Activated CD4-positive, alpha-beta T cell treated with anti-CD3 and anti-CD28 coated beads, Interleukin-2, amount 50 U/mL, for 48 hours (primary cell): ENCODE measurements at places on chromosomes 3 and 15.

DNA sequence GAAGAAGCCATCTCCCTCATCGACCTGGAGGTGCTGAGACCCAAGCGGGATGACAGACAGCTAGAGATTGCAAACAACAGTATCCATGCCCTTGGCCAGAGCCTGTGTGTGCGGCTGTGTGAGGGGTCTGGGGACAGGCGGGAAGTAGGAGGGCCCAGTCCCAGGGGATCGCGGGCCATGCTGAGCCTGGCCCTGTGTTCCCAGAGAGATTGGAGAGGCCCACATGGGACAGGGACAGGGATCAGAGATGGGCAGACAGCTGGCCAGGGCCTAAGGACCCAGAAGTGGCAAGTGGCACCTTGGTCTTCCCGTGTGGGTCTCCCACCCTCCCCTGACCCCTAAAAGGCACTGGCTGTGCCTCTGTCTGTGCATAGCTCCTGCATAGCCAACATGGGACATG lies 10.9 kb upstream of the RHO start:
- no peak for DNase-seq

DNA sequence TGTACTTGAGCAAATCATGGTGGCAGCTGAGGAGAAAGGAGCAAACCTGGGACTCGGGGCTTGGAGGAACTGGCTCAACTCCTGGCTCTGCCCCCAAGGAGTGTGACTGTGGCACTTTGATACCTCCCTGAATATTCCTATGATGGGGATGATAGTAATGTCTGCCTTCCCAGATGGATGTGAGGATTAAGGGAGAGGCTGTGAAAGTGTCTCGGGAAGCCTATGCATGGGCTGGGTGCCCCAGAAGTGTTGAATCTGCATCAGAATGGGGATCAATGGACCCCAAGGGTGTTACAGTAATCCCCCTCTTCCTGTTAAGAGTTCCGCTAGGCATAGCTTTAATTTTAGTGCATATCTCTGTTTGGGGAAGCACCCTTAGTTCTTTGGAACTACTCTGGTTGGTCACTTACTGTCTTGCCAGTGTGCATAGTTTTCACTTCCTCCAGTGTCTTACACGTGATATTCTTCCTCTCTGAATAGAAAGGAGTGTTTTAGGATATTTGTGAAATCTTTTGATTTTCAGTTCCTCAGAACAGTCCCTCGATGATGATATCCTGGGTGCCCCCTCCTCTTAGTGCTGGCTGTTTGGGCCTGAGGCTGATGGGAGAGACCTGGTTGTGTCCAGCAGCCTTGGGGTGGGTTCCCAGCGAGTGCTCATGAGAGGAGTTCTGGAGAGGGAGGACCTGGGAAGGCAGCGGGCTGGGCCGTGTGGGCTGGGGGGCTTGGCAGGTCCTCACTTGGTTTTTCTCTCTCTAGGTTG lies 97.5 kb downstream of the CHDH start:
- no peak for DNase-seq

- no peak for DNase-seq
These were observed 6.2 kb downstream of the ALPK3 start for GRCh38 chr15:84823282-84823878.

GRCh38 chr15:39488516-39488915 lies 92.4 kb upstream of the THBS1 start:
- no peak for DNase-seq

DNA sequence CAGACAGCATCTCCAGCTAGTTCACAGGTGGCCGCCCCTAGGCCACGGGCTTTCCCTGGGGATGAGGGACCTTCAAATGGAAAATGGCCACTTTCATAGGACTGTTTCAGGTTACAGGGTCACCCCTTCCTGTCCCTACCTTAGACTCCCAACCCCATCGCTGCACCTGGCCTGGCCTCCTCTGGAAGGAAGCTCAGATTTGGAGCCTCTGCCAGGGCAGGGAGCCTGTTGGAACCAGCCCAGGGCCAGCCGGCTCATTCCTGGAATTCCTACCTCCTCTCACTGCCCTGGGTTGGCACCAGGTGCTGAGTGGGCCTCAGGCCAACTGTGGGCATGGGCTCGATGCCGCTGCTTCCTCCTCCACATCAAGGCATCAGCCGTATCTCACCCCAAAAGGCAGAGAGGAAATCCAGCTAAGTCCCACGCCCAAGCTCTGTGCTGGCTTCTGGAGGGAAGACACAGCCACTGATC lies 42.2 kb downstream of the KLHL25 start:
- no peak for DNase-seq

GRCh38 chr3:39095778-39096177 lies 11.6 kb downstream of the GORASP1 start:
- DNase-seq: no peak

DNA sequence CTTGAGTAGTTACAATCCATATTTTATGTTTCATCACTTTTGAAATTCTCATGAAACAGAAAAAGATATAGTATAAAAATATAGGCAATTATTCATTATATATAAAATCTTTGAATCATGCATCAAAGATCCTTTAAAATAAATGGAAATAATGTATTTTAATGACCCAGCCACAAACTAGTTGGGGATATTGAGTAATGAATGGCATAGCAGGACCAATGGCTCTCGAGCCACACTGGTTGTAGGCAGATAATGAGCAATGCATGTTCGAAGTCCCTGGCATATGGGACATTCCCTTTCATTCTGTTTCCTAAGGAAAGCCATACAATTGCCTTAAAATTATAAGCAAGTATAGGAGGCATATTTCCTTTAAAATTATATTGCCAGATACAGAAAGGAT lies 107.4 kb upstream of the IL12A start:
- DNase-seq: no peak

DNA sequence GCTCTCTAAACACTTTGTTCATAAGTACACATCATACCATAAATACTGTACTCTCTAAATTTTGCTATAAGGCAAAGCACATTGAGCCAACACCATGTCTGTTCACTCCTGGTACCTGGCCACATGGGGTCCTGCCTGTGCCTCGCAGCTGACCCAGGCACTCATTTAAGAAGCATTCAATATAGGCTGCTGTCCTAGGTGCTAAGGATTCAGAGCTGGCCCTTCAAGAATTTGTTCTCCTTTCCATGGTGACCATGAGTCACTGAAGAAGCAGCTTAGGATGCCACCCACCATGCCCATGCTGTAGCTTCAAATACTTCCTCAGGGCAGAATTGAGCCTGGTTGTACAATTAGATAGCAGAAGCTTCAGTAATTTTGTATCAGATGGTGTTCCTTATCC lies 119.2 kb upstream of the ZBED2 start:
- DNase-seq: no peak

- DNase-seq: no peak
These were observed 141.0 kb downstream of the GABRB3 start for GRCh38 chr15:26631894-26632293.

DNA sequence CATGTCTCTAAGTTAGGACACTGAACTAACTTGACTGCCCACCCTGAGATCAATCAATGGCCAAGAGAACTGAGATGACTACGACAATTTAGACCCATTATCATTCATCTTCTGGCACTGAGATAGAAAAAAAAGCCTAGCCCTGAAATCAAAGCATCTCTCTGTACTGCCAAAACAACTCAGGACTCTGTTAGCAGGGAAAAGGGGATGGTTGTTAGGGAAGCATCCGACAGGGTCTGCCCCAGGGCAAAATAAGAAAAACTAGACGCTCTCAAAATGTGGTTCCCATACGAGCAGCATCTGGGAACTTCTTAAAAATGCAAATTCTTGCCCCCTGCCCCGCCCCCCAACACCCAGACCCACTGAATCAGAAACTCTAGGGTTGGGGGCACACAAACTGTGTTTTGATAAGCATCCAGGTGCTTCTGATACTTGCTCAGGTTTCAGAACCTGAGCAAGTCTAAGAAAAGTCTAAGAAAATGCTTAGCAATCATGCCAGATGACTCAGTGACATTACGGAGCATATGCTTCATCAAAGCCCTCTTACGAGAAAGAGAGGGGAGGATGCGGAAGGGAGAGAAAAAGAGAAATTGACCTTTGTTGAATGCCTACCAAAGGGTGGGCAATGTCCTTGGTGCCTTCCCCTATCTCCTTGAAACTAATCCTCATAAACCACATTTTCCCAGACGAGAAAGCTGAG lies 172.8 kb upstream of the HES1 start:
- DNase-seq: peak; percentile 16

GRCh38 chr3:38645601-38646000 lies 3.9 kb downstream of the SCN5A start:
- no peak for DNase-seq

GRCh38 chr3:56693750-56694149 lies 10.7 kb upstream of the TASOR start:
- DNase-seq: no peak

GRCh38 chr3:66154444-66154861 lies 66.3 kb upstream of the SLC25A26 start:
- no peak for DNase-seq

DNA sequence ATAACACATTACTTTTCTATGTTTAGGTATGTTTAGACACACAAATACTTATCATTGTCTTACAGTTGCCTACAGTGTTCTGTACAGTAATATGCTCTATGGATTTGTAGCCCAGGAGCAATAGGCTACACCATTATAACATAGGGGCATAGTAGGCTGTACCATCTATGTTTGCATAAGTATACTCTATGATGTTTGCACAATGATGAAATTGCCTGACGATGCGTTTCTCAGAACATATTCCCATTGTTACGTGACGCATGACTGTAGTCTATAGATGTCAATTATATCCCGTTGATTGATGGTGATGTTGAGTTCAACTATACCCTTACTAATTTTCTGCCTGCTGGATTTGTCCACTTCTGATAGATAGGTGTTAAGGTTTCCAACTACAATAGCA lies 139.4 kb upstream of the PFN2 start:
- no peak for DNase-seq

GRCh38 chr15:80744415-80744814 lies 34.8 kb upstream of the CEMIP start:
- DNase-seq: no peak

GRCh38 chr3:134384963-134385362 lies 10.7 kb upstream of the AMOTL2 start:
- DNase-seq: no peak

DNA sequence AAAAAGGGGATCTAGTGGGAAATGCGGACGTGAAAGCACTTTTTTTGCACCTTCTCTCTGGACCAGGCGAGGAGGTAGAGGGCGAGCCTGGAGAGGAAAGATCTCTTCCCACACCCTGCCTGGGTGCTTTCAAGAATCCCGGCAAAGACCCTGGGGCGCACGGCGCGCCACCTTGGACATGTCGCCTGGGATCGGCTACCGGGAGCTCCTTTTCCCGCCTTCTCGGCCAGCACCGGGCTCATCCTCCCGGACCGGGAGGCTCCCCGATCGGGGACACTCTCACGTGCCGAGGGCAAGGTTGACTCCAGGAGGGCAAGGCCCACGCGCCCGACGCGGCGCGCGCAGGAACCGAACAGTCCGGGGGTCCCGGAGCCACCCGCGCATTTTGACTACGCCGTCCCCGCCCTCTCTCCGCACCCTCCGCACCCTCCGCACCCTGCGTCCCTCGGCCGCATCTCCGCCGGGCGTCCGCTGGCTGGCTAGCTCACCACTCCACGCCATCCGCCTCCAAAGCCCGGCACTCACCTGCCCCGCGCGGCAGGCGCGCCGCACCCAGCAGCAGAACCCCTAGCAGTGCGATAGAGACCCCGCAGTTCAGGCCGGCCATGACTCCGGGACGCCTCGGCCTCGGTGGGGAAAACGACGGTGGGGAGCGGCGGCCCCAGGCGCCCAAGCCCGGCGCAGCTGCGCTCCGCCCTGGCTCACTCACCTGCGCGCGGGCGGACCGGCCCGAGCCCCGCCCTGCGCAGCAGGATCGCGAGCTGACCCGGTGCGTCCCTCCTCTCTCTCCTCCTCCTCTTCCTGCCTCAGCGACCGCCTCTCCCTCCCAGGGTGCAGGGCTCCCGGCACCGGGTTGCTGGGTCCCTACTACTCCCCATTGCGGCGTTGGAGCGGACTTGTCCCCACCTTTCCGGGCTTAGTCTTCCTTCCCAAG lies at the start of gene CDCP1:
TSS of gene CDCP1 (minus strand) at position 698 of the 934 bp plus-strand sequence. CDS start at position 607, 91 bp downstream.
- no peak for DNase-seq

DNA sequence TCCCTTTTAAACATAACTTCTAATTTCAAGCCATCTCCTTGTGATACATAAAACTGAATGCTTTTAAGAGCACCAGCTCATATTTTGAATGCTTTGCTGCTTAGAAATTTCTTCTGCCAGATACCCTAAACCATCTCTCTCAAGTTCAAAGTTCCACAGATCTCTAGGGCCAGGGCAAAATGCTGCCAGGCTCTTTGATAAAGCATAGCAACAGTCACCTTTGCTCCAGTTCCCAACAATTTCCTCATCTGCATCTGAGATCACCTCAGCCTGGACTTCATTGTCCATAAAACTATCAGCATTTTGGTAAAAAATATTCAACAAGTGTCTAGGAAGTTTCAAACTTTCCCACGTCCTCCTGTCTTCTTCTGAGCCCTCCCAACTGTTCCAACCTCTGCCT lies 17.5 kb downstream of the OSTN start:
- no peak for DNase-seq

GRCh38 chr3:99760629-99761028 lies 57.0 kb upstream of the CMSS1 start:
- no peak for DNase-seq

- DNase-seq: no peak
These were observed 87.0 kb downstream of the CFAP44 start for GRCh38 chr3:113354307-113354706.
